ENCODE measurements at places on chromosomes 3 and 15. TPM values are rescaled to one million over a fixed set of nuclear protein-coding genes. Genes with fewer than 3 reads are reported as not detected.

DNA sequence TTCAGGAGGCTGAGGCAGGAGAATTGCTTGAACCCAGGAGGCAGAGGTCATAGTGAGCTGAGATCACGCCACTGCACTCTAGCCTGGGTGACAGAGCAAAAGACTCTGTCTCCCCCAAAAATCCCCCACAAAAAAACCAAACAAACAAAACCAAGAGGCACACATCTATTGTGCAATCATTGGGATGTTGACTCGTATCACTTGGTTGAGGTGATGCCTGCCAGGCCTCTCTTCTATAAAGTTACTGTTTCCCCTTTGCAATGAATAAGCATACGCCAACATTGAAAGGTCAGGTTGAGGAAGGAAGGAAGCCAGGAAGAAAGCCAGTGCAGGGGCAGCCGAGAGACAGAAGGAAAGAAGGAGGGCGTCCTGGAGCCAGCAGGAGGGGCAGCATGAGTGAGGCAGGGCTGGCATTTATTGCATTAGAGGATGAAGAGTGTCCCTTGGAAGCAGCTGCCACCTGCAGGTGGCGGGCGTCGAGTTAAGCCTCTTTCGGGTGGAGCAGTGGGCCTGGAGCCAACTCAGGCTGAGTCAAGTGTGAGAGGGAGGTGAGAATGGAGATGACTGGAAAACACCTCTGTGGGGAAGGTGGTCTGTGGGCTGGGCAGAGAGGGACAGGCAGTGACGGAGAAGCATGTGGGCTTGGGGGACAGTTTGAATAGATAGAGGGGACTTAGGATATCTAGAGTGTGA lies 8.3 kb upstream of the CSPG4 start:
- H3K4me3 ChIP-seq = no peak overlapping the region
- peak overlapping the region; percentile 66 for H3K27ac ChIP-seq
- no peak for DNase-seq
- H3K27me3 ChIP-seq = no peaks in the 10 kb centered on the region

- peaks cover 38% of the 10 kb centered on the region for H3K36me3 ChIP-seq
- no peak for DNase-seq
- peaks cover 11% of the 10 kb centered on the region for H3K4me1 ChIP-seq
- peaks cover 12% of the 10 kb centered on the region for H3K27me3 ChIP-seq
- H3K27ac ChIP-seq = no peak overlapping the region
These were observed 1.0 kb downstream of the CPNE9 start for GRCh38 chr3:9704347-9705322.

DNA sequence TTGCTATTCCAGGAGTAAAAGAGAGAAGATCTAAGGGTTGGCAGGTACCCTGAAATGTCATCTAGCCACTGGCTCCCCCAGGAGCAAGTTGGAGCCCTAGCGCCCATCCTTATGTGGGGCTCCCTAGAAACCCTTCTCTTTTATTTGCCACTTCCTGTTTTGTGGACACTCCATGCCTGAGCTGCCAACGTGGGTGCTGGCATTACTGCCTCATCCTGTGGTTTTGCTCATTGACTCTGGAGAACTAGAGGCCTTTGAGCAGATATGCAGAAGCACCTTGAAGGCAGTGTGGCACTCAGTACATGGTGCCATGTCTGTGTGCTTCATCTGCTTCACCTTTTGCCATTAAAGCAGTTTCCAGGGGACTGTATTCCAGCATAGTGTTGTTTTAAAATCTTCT lies 8.1 kb downstream of the EDEM1 start:
- H3K36me3 ChIP-seq = no peaks in the 10 kb centered on the region
- H3K27me3 ChIP-seq = no peaks in the 10 kb centered on the region
- H3K4me1 ChIP-seq = peaks cover 75% of the 10 kb centered on the region
- H3K27ac ChIP-seq = no peak overlapping the region

FXR1 gene
- 94.4 TPM for total RNA-seq

IGF2BP2 gene
- 29.3 TPM for total RNA-seq

DNA sequence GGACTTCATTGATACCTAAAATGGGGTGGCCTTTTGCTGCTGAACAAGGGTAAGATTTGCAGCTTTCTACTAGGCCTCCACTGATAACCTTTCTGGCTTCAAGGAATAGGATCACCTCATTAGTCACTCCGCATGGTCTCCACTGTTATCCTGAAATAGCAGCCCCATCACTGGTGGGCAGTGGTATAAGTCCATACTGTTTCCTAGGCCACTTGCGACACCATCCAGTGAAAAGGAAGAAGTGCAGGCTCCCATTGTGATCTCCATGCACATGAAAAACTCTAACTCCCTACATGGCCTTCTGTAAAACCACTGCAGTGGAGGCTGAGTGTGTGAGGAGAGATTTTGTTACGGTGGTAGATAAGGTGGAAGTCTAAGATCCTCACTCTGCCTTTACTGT lies 1455.9 kb downstream of the SI start:
- no peaks in the 10 kb centered on the region for H3K36me3 ChIP-seq
- DNase-seq = no peak
- no peak overlapping the region for H3K27ac ChIP-seq

CPN2 gene
- total RNA-seq = not detected
